ENCODE measurements at places on chromosomes 6 and 20.

- DNase-seq: peak; percentile 89
Observed at GRCh38 chr6:37667050-37667814, 30.5 kb downstream of the MDGA1 start.

GRCh38 chr6:8628063-8628462, 192.7 kb upstream of the SLC35B3 start:
- no peak for DNase-seq

DNA sequence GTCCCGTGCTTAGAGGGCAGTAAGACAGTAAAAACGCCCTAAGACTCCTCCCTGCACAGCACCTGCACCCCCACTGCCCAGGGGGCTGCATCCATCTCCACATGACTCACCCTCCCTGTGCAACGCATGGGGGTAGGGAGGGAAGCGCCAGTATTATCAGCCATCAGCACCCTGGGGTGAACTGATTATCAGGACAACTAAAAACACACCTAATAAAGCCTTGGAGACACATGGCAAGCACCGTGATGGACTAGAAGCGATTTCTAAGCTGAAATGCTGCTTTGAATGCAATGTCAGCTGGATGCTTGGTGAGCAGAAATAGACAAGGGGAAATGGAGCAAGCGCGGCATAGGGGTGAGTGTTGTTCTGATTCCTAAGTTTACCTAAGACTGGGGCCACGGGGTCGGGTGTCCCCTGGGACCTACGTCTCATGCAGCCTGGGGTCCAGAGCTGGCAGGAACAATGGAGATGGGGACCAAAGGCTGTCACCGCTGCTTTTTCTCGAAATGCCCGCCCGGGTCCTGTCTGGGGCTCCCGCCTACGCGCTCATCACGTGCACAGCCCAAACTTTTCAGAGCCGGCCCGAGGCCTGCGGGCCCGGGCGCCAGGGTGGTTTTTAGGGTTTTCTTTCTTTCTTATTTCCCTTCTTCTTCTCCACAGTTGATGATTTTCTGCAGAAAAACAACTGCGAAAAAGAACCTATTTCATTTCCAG, 702 bp upstream of the TNFAIP3 start:
- no peak for DNase-seq

- no peak for DNase-seq
Observed at GRCh38 chr6:24923885-24924401, 11.8 kb downstream of the RIPOR2 start.

DNA sequence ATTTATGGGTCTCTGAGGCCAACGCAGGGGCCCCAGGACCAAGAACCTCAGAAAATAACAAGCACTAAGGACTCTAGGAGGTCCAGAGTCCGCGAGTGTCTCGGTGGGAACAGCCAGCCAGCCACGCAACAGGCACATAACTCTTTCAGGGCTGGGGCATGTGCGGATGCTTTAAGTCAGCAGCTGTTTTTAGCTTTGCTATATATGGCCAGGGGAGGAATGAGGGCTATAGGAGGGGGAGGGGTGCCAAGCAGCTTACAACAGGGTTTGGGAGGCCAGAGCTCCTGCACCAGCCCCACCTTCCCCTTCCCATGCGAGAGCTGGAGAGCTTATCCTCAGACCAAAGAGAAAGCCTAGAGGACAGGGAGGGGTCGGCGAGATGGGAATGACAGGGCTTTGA, 6.2 kb downstream of the JPH2 start:
- peak; percentile 81 for DNase-seq

GRCh38 chr20:47540443-47541354, 39.0 kb downstream of the NCOA3 start:
- peak; percentile 51 for DNase-seq

DNA sequence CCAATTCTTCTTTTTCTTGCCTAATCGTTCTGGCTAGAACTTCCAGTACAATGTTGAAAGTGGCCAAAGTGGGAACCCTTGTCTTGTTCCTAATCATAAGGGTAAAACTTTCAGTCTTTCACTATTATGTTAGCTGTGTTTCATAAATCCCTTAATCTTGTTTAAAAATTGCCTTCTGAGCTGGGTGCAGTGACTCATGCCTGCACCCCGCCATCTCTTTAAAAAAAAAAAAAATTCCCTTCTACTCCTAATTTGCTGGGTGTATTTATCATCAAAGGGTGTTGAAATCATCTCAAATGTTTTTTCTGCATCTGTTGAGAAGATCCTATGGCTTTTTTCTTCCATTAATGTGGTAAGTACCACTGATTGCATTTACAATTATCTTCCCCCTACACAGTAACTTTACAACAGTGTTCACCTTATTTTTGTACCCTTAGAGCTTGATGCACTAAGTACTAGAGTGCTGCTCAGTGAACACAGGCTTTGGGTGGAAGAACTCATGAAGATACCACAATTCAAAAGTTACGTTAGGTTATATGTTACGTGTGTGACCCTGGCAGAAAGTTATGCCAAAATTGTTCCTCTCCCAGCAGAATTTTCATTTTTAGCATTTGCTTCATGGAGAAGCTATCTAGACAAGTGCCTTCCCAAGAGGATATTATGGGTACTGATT, 9.7 kb downstream of the SNRPB start:
- DNase-seq: no peak

GRCh38 chr6:53119349-53119748, 29.3 kb downstream of the GCM1 start:
- DNase-seq: peak; percentile 6

DNA sequence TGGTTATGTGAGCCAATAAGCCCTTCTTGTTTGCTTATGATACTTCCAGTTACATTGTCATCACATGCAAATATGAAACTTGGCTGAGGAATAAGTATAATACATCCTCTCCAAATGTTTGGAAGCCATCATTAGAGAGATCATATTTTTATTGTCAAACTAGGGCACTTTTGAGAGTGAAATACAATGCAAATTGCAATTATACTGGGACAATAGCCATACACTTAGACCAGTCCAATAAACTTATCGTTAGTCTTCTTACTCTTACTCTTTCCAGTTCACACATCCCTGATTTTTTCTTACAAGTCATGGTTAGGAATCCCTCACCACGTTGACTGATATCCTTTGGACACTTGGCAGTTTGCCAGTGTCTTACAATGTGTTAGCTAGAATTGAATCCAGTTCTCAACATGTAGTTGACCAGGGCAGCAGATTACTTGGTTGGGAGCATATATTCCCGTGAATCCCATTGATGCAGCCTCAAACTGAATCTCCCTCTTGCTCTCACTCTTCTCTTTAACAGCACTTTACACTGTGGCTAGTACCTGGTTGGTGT, 519.7 kb upstream of the ID4 start:
- no peak for DNase-seq

GRCh38 chr6:23330632-23331031, 761.3 kb downstream of the HDGFL1 start:
- DNase-seq: no peak

GRCh38 chr6:143215363-143215762, 154.7 kb downstream of the AIG1 start:
- DNase-seq: no peak

DNA sequence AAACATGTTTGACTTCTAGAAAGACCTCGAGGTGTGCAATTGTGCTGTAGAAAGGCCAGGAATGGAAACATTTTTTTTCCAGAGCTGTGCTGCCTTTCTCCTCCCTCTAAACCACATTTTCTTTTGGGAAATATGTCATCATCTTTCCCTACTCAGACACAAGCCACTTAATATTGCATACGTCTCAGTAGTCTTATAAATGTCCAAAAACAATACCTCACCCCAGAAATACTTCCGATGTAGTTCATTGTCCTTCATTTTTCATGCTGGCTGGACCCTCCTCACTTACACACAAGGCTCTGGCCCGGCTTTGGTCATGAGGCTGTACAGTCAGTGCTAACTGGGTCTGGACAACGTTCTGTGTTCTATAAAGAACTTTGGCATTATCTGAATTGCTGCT, 126.4 kb downstream of the SCML4 start:
- DNase-seq: peak; percentile 63

GRCh38 chr6:82645536-82646230, 282.1 kb downstream of the TPBG start:
- no peak for DNase-seq

GRCh38 chr20:45892049-45892825, 1.1 kb downstream of the CTSA start:
- peak; percentile 22 for DNase-seq

DNA sequence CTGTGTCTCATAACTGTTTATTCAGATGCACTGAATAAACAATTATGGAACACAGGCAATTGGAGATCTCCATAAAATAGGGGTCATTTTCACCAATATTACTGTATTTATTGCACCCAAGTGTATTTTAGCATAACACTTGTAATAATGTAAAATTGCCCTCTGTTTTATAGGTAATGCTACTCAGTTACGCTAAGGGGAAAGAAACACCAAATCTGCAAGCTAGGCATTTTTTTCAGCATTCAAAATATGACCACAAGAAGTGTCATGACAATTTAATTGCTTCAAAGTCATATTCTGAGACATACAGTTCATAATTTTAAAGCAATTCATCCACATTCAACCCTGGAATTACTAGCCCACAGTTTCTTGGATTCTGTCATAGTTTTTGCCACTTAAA, 643.2 kb upstream of the NOX3 start:
- no peak for DNase-seq

- peak; percentile 99 for DNase-seq
Observed at GRCh38 chr6:142902636-142903053, 42.3 kb downstream of the HIVEP2 start.

DNA sequence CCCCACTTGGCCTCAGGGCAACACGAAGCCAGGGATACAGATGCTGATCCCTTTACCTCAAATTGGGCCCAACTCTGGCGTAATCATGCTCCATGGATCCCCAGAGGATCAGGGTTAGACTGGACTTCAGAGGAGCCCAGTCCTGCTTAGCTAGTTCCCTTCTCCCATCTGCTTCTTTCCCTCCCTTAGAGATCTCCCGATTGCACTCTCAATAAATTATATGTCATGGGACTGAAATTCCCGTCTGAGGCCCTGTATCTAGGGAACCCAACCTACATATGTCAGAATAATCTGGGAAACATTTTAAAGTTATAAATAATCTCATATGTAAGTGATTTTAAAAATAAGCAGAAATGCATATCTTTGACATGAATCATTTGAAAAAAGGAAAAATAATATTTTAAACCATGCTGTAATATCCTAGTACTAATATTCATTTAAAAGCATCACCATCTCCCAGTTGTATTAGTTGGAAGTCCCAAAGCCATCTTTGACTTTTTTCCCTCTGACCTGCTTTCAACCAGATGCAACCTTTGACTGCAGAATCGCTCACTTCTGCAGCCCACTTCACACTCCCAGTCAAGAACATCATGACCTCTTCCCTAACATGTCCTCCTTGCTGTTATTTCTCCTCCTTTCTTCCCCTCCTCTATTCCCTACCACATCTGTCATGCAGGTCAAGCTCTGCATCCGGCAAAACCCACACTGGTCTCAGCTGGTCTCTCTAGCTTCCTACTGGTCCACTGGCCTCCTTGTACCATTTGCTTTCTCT, 393.6 kb downstream of the BTBD3 start:
- DNase-seq: peak; percentile 4

GRCh38 chr6:36333171-36333895, 3.4 kb downstream of the BNIP5 start:
- DNase-seq: no peak

DNA sequence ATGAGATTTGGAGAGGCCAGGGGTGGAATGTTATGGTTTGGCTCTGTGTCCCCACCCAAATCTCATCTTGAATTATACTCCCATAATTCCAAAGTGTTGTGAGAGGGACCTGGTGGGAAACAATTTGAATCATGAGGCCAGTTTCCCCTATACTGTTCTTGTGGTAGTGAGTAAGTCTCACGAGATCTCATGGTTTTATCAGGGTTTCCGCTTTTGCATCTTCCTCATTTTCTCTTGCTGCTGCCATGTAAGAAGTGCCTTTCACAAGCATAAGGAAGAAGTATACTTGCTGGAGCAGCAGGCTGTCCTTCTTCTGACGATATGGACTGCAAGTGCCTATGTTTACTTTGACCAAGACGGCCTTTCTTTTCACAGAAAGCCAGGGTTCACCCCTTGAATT, 270.5 kb downstream of the ESR1 start:
- no peak for DNase-seq

DNA sequence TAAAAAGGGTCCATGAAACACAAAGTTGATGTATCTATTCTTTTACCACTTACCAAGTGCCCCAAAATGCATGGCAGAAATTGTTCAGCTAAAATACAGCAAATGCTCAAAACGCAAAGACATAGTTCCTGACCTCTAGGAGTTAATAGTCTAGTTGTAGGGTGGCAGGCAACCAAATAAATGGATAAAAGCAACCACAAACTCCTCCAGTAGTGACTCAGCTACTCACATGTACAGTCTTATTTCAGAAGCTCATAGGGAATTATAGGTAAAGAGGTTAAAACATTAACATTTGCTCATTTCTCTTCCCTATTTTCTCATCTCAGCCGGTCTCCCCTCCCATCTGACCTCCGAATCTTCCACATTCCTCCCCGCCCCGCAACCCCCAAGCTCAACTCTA, 143.9 kb upstream of the INSM1 start:
- no peak for DNase-seq
